ENCODE measurements at places on chromosomes 6 and 20. TPM values are rescaled to one million over a fixed set of nuclear protein-coding genes. Genes with fewer than 3 reads are reported as not detected.

- DNase-seq: no peak
These were observed 18.0 kb upstream of the MYL9 start for GRCh38 chr20:36523341-36523740.

The BPI gene
- total RNA-seq: not detected

GRCh38 chr6:133187657-133188453 is 53.3 kb upstream of the EYA4 start:
- no peak for DNase-seq

- DNase-seq: no peak
These were observed 69.5 kb downstream of the CSE1L start for GRCh38 chr20:49115564-49115963.

GRCh38 chr6:42163981-42164380 is 9.2 kb upstream of the GUCA1A start:
- no peak for DNase-seq

- DNase-seq: no peak
These were observed 130.7 kb downstream of the DLL1 start for GRCh38 chr6:170160031-170160627.

DNA sequence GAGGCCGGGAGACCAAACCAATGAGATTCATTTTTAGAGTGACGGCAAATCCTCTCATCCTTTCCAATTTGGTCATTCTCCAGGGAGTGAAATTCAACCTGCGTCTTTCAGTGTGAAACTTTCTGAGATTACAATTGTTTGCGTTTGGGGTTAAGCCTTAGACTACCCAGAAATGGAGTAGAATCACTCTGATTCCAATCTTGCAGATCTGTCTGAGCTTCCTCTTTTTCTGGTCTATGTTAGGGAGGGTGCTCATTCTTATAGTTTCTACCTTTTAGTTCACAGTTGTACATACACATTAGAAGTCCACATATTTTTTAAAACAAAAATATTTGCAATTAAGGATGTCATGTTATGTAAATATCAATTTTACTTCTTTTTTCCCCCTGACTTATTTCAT is 183.0 kb upstream of the PHACTR1 start:
- no peak for DNase-seq

GRCh38 chr6:1091900-1092299 is 220.0 kb upstream of the FOXQ1 start:
- no peak for DNase-seq

The VSX1 gene
- total RNA-seq: not detected

- no peak for DNase-seq
These were observed 214.5 kb upstream of the CITED2 start for GRCh38 chr6:139588734-139589593.

DNA sequence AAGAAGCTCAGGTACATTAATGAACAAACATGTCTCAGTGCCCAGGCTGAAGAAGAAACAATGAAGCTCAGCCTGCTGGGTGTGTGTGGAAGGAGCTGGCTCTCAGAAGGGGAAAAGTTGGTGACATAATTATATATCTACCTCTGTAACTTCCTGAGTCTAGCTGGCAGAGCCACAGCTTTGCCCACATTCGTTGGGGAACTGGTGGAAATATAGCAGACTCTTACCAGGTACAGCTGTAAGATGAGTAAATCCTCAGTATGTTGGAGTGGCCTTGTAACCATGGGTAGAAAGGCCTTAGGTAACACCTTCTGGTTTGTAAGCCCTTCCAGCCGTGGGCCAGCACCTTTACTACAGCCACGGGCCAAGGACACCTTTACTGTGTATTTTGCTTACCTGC is 29.9 kb upstream of the PNRC1 start:
- no peak for DNase-seq

- DNase-seq: no peak
These were observed 150.7 kb upstream of the LAMP5 start for GRCh38 chr20:9363673-9364072.

- no peak for DNase-seq
These were observed 12.2 kb downstream of the PPARD start for GRCh38 chr6:35354361-35355135.

- DNase-seq: no peak
These were observed 231.2 kb upstream of the PMEPA1 start for GRCh38 chr20:57940868-57941522.

The ADGRF5 gene
- not detected for total RNA-seq

The IL17F gene
- not detected for total RNA-seq

DNA sequence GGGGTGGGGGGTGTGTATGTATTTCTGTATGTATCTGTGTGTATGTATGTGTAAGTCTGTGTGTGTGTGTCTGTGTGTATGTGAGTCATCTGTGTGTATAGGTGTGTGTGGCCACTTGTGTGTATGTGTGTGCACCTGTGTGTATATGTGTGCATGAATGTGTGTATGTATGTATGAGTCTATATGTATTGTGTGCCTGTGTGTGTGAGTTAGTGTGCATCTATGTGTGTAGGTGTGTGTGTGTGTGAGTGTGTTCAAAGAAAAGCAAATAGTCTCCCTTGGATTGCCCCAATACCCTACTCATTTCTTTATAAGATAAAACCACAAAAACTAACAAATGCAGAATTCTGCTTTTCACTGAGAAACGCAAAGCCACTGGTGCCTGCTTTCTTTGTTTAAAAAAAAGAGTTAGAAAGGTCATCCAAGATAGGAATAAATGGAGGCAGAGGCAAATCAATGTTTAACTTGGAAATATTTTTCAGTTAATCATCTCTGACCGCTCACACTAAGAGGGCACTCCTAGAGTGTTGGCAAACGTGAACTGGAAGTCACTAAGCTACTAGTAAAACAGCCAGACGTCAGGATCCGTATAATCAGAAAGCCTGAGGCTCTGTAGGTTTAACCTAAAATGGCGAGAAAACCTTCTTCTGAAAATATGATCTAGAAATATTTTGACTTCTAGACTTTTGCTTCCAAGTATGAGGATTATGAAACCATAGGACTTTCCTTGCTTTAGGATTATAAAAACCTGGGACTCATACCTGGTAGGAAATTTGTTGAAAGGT is 37.4 kb upstream of the JAG1 start:
- DNase-seq: no peak

DNA sequence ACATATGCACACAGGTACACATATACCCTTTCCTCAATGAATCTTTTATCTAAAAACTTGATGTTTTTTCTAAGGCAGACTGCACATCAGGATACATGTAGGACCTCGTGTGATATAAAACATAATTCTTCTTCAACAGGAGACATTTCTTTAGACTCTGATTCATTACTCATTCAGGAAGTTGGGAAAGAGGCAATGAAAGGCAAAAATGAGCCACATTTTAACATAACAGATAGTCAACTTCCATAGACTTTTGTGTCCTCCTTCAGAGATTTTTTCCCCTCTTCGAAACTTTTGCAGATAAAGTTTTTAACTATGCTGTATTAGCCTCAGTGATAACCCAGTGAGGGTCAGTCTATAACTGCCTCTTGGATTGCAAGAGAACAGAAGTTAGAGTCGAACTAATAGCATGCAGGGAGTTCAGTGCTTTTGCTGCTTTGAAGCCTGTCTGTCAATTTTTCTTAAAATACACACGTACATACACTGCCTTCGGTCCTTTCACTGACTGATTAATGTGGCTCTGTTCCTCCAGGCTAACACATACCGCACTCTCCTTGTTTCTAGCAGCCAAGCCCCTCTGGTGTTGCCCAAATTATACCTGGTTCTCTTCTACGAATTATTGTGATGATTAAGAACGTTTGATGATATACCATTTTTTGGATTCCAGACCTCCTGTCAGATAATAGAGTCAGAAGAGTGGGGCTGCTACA is 562.5 kb upstream of the MAP3K7 start:
- DNase-seq: no peak

The MICB gene
- total RNA-seq: 8.1 TPM

DNA sequence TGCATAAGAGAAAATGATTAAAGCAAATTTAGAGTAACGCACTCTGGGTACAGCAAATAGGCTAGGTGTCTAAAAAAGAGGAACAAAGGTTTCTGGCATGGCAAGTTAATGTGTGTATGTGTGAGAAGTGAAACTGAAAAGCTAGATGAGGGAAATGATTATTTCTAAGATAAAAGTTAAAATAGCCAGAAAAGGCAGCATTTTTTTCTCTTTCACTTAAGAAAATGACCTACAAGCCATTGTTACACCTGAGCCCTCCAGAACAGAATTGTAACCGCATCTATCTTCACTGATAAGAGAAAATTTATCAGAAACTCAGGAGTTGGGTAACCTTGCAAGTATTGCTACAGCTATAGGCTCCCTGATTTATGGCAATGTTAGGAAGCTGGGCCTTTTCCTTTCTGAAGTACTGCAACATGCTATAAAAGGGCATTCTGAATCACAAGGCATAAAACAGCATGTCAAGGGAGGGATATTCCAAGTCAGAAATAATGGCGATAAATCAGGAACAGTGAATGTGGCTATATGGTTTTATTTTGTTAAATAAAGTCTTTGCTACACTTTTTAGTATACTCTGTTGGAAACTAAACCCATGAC is 395.3 kb downstream of the TBC1D32 start:
- no peak for DNase-seq

DNA sequence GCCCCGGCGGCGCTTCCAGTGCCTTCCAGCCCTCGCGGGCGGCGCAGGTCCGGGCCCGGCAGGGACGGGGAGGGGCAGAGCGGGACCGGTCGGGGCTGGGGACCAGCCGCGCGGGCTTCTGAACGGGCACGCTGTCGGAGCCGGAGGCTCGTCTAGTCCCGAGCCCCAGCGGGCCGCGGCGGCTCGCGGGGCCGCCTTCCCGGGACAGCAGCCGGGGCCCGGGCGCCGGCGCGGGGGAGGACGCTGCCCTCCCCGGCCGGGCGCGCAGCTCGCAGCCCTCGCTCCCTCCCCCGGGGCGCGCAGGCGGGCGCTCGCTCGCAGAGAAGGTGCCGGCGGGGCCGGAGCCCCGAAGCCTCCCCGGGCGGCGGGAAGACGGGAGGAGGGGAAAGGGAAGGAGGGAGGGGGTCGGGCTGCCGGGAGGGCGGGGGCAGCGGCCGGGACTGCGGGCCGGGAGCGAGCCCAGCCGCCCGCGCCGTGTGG is 696 bp upstream of the SIRPA start:
- peak; percentile 86 for DNase-seq

GRCh38 chr6:6751619-6752023 is 163.1 kb downstream of the LY86 start:
- no peak for DNase-seq

The NKX2-2 gene
- total RNA-seq: not detected

DNA sequence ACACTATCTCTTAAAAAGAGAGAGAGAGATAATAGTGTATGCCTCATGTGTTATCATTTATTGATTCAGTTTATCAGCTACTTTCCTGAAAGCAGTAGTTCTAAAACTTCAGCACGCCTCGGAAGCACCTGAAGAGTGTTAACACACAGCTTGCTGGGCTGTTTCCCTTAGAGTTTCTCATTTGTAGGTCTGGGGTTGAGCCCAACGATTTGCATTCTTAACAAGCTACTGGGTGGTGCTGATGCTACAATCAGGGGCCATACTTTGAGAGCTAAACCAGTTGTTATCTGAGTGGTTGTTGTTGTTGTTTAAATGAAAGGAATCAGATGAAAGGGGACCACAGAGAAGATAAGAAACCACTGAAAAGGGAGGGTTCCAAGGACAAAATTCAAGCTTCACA is 32.6 kb downstream of the SIM1 start:
- no peak for DNase-seq

The TRIM10 gene
- total RNA-seq: not detected

DNA sequence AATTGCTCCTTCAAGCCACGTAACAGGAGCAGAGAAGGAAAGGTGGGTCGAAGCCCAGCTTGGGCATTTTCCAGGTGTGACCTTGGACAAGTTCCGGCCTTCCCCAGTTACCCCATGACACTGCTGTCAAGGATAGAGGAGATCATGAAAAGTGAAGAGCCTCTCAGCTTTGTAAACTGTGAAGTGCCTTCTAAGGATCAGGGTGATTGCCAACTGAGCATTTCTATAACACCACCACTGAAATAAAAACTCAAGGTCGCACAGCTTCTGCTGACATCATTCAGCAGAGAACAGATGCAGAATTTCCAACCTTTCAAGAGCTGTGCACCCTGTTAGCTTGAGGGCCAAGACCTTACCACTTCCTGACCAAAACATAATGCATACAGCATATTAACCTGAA is 24.0 kb upstream of the ZMYND8 start:
- no peak for DNase-seq

GRCh38 chr6:145569140-145569539 is 166.2 kb downstream of the EPM2A start:
- DNase-seq: no peak

- no peak for DNase-seq
These were observed 120.2 kb upstream of the MAP3K4 start for GRCh38 chr6:160871320-160871719.

DNA sequence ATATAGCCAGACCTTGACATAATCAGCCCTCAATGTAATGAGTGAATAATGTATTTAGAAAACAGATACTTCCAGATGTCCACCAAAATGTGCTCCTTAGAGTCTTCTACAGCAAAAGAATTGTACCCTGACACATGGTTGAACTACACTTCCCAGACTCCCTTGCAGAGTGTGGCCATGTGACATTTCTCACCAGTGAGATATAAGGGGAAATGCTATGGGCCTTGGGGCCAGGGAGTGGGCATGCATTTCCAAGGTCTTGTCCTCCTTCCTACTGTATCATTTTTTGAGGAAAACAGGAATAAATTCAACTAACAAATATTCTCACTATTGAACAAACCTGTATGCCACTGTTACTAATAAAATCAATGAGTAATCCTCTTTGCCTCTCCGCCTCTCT is 211.4 kb upstream of the SMLR1 start:
- no peak for DNase-seq

DNA sequence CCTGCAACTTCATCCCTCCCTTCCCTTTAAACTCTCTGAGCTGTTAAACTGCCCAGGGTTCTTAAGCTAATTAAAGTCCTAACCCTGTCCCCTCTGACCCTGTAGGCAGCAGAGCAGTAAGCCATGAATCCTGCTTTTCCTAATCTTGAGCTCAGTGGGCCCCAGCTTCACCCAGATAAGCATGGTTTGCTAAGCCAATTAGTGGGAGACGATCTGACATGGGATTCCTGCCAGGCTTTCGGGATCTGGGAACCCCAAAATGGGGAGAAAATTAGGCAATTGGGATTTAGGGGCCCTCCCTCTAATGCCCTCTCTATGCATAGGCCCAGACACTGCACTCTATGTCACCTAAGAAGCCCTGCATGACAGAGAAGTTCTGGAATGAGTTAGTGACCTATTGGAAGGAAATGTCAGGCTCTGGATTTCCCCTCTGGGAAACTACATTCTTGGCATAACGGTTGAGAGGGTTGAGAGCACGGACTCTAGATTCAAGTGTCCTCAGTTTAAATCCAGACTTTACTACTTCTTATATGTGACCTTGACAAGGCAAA is 4.6 kb downstream of the XKR7 start:
- peak; percentile 78 for DNase-seq

DNA sequence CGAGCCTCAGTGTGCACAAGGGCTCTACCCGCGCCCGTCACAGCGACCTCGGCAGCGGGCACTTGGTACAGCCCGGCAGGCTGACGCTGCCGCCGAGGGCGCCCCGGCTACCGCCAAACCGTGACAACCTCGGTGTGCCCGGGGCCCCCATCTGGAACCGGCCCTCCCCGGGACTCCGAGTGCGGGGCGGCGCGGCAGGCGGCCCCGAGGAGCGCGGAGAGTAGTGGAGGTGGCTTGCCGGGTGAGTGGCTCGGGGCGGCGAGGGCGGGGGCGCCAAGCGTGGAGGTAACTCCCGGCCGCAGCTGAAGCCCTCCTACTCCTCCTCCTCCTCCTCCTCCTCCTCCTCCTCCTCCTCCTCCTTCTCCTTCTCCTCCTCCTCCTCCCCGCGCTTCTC is at the start of gene ISM1:
ISM1 (plus strand) TSS at position 371 of the 394 bp plus-strand sequence. CDS start 503 bp downstream, outside the sequence.
- peak; percentile 60 for DNase-seq
